ENCODE measurements at places on chromosomes 12 and 14. TPM values are rescaled to one million over a fixed set of nuclear protein-coding genes. Genes with fewer than 3 reads are reported as not detected.

BTBD6 gene
- polyA plus RNA-seq, result 120 TPM

ZNF664 gene
- 63.4 TPM for polyA plus RNA-seq

RASAL1 gene
- polyA plus RNA-seq, result 5.0 TPM

FAIM2 gene
- 67.5 TPM for polyA plus RNA-seq

PLEK2 gene
- polyA plus RNA-seq, result 7.1 TPM

ZC3H10 gene
- 12.4 TPM for polyA plus RNA-seq

COQ5 gene
- 51.0 TPM for polyA plus RNA-seq

WDR89 gene
- polyA plus RNA-seq, result 6.0 TPM

LRRC43 gene
- polyA plus RNA-seq, result 16.6 TPM

RTN1 gene
- polyA plus RNA-seq, result 10.9 TPM

NTN4 gene
- 15.9 TPM for polyA plus RNA-seq

KCNJ8 gene
- 3.3 TPM for polyA plus RNA-seq

BCL2L2 gene
- polyA plus RNA-seq, result 46.8 TPM

FBRSL1 gene
- 51.1 TPM for polyA plus RNA-seq

TPPP2 gene
- 490 TPM for polyA plus RNA-seq

DNA sequence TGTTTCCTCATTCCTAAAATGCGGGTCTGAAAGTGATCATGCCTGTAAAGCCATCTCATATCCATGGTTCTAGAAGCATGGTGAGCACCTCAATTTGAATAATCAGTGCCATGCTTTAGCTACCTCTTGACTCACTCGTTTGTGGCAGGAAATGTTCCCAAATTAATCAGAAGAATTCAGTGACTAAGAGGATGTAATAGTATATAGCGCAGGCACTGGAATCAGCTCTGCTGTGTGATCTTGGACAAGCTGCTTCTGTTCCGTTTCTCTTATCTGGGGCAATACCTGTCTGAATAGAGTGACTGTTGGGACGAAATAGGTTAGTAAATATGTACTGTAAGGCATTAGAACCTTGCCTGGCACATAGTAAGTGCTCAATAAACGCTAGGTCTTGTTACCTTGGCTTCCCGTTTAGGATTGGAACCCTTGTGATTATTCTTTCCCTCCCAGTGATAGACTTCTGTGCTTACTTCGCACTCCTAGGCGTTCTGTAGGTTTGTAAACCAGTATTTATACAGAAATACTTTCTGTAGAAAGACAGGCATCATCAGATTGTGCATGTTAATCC is 820 bp upstream of the SMAGP start:
- DNase-seq, result no peak

DNA sequence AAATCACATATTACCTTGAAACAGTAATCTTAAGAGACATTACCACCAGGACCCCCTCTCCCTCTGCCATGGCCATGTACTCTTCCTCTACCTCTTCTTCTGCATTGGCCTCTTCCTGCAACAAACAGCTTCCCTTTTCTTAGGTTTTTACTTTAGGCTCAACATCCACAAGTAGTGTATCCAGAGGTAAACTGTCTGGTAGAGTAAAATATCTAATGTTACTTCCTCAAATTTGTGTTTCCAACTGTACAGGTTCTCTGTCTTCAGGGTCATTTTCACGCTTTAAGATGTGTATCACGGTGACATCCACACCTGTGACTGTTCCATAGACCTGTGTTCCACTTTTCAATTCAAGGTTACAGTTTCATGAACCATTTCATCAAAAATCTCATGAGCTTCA is 13.4 kb downstream of the CDK17 start:
- no peak for DNase-seq

DNA sequence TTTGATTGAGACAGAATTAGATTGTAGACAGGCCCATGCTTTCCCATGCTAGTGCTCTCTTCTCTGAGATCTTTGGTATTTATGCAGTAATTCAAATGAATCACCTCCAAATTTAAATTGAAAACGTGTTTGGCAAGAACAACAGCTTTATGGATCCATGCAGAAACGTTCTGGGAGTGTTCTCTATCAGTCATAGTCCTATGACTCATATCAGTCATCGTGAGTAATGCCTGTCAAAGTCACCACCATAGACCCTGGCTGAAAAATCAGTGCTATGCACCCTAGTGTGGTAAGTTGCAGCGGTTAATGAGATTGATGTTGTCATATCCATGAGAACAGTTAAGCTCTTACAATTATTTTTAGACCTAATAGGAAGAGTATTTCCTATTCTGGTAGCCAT is 90.1 kb upstream of the FOXG1 start:
- no peak for DNase-seq

DNA sequence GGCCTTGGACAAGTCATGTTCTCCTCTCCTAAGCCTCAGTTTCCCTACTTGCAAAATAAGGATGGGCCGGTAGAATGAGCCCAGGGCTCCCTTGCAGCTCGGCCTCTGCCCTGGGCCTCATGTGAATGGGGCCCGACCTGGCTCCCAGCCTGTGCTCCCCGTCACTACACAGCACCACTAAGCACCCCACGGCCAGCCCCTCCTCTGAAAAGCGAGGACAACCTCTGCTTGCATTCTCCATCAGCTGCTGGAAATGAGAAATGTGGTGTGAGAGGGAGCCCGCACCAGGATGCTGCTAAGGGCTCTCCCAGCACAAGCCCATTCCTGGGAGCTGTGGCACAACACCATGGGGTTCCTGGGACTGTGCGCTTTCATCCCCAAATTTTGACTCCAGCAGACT is 10.2 kb downstream of the SLC25A47 start:
- DNase-seq, result no peak

GRCh38 chr14:94451826-94452225 is 774 bp downstream of the SERPINA11 start:
- no peak for DNase-seq

DNA sequence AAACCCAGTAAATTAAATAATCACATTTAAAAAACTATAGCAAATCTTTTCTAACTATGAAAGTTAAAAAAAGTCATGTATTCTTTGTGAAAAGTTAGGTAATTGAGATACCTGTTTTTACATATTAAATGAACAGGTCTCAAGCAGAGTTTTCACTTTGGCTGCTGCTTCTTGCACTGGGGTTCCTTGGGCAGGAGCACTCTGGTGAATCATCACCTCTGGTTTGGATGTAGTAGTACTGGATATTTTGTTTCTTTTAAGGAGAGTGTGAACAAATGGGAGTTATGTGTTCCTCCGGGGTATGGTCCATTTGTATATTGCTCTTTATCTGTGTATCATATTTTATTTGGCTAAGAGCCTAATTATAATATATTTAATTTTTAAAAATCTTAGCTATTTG is 82.7 kb downstream of the FUT8 start:
- DNase-seq, result no peak

GRCh38 chr12:26520109-26520508 is 312.9 kb downstream of the ITPR2 start:
- DNase-seq, result no peak

GRCh38 chr12:62603811-62604098 is 137.1 kb downstream of the MON2 start:
- no peak for DNase-seq

- DNase-seq, result no peak
Observed at GRCh38 chr12:10067942-10068341, 30.8 kb downstream of the CLEC1A start.

GRCh38 chr12:108341356-108341755 is 2.2 kb upstream of the CMKLR1 start:
- DNase-seq, result no peak

DNA sequence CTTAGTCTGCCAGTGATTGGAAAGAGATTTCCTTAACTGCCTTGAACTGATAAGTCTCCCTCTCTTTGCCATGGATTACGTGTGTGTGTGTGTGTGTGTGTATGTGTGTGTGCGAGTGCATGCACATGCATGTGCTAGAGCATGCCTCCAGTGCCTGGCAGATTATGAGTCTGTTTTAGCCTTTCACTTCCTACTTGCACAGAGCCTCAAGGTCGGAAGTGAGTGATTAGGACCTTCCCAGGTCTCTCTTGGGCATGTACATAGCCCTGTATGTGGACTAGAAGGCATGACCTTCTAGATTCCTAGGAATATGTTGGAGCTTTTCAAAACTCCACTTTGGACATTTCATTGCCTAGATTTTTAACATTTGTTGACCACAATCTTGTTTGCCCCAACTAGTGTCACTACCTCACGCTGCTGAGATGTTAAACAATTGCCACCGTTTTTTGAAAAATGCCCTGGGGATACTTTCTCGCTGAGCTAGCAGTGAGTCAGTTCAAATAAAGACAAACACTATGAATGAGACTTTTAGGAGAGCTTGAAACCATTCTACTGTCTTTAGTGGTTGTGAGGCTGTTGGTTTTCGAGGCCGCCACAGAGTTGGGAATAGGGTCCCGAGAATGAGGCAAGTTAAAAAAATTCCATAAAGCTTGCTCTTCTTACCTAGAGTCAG is 28.2 kb downstream of the KIAA0586 start:
- DNase-seq, result no peak

DNA sequence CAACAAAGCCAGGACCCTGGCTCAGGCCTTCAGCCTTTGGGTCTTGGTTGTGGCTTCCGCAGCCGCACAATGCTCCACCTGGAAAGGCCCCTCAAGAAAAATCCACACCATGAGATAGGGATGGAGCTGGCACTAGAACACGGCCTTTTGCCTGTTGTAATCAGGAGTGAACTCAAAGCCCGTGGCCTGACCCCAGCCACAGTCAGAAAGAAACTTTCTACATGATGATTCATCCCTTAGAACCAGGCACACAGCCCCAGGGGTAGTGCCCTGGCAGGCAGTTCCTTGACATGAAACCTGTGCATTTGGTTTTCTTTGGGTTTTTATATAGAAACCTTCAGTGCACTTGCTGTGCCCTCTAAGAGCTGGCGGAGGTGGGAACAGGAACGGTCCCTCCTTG is 5.1 kb downstream of the CLMN start:
- no peak for DNase-seq

GRCh38 chr12:112705037-112705632 is 86.4 kb upstream of the RPH3A start:
- no peak for DNase-seq

GRCh38 chr12:96204381-96204780 is 10.2 kb downstream of the ELK3 start:
- DNase-seq, result no peak

DNA sequence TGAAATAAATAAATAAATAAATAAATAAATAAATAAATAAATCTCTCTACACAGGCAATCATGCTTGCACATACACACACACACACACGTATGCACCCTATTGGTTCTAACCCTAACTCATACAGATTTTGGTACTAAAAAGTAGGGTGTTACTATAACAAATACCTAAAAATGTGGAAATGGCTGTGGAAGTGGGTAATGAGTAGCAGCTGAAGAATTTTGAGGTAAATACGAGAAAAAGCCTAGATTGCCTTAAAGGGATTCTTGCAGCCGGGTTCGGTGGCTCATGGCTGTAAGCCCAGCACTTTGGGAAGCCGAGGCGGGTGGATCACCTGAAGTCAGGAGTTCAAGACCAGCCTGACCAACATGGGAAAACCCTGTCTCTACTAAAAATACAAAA is 15.7 kb upstream of the SLC2A3 start:
- no peak for DNase-seq

GRCh38 chr14:51593397-51593796 is 58.3 kb upstream of the FRMD6 start:
- DNase-seq, result no peak

DNA sequence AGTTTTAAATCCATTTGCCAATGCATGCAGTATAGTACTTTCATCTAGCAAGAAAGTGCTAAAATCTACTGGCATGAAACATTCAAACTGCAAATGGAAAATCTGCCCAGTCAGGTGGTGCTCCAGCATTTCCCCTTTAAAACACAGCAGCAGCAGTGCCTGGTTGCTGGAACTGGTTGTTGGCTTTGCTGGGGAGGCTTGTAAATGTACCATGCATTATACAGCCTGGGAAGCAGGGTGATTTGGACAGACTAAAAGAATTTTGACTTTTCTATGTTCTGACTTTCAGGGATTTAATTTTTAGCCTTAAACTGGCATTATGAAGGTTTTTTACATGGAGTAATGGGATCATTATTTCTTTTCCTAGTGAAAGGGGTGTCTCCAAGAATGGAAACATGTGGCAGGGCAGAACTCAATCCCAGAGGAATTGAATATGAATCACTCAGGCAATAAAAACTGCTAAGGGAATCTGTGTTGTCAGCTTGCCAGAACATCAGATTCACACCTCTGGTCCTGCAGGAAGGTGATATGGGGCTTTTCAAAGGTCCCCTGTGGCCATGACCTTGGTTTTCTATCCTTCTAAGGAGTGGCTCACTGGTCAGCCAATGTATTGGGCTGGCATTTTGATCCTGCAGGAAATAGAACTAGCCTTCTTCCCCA is 9.0 kb upstream of the PAX9 start:
- no peak for DNase-seq

GRCh38 chr12:19893514-19893913 is 454.2 kb downstream of the AEBP2 start:
- no peak for DNase-seq

GRCh38 chr12:103198499-103198898 is 241.0 kb downstream of the ASCL1 start:
- no peak for DNase-seq

GRCh38 chr12:9810671-9811070 is 16.6 kb upstream of the KLRF1 start:
- DNase-seq, result no peak

GRCh38 chr12:78179346-78179745 is 348.7 kb downstream of the NAV3 start:
- DNase-seq, result no peak

DNA sequence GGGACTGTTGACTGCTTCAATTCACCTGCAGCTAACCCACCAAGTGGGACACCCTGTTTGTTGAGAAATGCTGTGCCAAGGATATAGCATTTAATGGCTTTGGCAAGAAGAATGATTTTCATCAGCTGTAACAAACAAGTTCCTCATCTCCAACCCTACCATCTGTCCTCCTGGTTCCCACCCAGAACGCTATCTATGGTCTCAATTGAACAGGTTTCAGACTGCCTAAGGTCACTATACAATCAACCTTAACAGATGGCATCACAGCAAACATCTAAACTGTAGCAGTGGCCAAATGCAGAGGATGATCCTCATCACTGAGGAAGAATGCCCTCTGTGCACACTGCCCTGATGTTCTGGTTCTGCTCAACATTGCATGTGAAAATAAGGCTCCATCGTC is 546.2 kb upstream of the FOXG1 start:
- DNase-seq, result no peak

DNA sequence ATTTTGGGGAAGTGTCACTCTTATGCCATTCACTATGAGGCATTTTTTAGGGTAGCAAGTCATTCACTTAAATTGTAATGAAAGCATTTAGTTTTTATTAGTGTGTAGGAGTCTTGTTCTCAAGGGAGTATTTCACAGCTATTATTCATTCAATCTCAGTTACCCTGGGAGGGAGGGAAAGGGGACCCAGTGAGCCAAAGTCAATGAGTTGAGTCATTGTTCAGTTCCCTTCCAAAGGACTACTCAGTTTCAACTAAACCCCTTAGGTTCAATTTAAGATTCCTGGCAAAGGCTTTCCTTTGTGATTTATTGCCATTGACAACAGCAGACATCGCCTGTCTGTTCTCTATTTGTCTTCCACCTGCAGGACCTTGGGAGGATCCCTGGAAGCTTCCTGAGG is 29.3 kb upstream of the RASSF8 start:
- no peak for DNase-seq

GRCh38 chr14:24059841-24060388 is 8.1 kb downstream of the CARMIL3 start:
- no peak for DNase-seq
